Left forelimb (tissue), 1 donor: ENCODE measurements at places on chromosomes 4 and X.

GRCh38 chr4:163237856-163238255 lies 71.2 kb upstream of the NAF1 start:
- DNase-seq: no peak

DNA sequence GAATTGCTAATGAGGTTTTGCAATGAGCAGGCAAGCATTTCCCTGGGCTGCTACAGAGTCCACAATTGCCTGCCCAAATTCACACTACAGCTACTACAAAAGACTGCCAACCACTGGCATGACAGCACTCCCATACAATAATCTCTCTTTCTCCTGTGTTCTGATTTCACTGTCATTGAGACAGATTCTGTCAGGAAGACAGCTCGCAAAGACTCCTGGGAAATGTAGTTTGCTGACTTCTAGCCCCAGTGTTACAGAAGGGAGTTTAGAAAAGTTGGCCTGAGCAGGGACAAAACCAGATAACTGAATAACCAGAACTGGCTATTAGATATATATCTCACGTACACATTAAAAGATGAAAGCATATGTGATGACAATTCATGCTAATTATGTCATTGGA lies 1231.3 kb upstream of the PRKX start:
- no peak for DNase-seq

- DNase-seq: no peak
These were observed 1066.0 kb upstream of the ADGRL3 start for GRCh38 chr4:60134099-60134498.

DNA sequence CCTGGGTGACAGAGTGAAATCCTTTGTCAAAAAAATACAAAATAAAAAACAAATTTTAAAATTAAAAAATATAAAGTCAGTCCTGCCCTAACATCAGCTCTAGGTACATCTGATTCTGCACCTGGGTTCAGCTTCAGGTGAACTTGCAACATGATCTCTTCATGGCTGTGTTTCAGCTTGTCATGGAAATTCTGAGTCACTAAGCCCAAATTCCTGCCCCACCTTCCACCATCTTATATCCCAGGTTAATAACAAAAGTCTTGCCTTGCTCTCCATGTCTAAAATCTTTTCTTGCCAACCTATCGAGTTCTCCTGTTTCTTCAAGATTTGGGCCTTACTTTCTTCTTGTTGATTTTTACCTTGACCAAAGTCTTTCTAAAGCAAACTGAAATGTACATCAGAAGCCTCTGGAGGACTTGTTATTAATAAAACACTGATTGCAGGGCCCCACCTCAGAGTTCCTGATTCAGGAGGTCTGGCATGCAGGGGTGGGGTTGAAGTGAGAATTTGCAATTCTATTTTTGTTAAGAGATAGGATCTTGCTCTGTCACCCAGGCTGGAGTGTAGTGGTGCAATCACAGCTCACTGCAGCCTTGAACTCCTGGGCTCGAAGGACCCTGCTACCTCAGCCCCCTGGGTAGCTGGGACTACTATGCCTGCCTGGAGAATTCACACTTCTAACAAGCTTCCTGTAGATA lies 125.8 kb upstream of the VCX3A start:
- DNase-seq: no peak

DNA sequence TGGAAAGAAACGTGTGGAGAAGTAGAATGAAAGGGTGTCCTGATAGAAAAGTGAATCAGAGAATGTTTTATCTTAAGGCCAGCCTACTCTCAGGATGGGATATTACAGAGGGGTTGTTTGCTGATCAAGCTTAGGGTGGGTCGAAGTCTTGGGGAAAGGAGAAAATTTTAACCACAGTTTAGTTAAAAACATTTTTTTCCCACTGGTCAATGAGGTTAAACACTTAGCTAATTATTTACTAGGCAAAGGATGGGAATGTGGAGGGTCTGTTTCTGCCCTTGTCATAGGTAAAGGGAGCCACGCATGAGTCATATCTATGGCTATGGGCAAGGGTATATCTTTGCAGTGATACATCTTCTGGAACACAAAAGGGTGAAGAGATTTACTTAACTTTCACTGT lies 16.1 kb upstream of the SULT1E1 start:
- DNase-seq: no peak

GRCh38 chr4:40199179-40199670 lies 2.4 kb downstream of the RHOH start:
- no peak for DNase-seq

DNA sequence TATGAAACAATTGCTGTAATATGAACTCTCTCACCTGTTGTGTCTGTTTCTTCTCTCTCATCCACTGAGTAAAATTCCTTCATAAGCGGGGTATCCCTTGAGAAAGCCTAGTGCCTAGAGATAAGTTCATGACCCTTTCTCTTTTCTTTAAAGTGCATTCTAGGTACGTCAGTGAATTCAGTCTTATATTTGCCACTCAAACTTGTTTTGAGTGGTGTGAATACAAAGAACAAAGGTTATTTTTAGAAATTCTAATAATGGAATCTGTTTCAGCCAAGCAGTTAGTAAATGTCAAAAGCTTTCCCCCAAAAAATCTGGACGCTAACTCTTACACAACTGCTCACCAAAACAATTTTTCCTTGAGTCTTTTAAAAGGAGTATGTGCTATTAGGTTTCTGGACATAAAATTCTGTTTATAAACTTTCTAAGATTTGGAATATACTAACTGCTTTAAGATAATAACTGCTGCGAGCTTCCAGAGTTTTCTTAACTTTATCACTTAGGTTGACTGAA lies 112.0 kb downstream of the VEGFC start:
- no peak for DNase-seq

GRCh38 chrX:71091263-71091662 lies 4.4 kb upstream of the FOXO4 start:
- DNase-seq: no peak

- DNase-seq: no peak
These were observed 66.5 kb downstream of the EFNB1 start for GRCh38 chrX:68895341-68895755.

DNA sequence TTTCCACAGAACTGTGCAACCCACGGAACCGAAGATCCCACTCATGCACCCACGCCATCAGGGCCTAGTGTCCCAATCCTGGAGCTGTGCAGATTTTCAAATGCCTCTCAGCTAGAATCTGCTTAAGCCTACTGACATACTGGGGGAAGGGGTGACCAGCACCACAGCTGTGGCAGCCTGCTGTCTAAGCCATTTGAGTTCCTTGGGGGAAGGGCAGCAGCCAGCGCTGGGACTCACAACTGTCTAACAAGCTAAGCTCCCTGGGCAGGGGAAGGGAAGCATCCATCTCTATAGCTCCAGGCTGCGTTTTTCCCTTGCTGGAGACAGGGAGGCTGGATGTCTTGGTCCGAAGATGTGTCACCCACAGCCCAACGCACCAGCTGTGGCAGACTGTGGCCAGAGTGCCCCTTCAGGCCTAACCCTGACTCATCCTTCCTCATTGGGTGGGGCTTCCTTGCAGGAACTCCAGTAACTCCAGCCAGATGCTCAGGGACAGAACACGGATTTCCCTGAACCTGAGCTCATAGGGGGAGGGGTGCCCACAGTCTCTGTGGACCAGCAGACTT lies 194.8 kb downstream of the CHRDL1 start:
- DNase-seq: no peak

- DNase-seq: no peak
These were observed 18.6 kb downstream of the EGF start for GRCh38 chr4:109931318-109931717.

DNA sequence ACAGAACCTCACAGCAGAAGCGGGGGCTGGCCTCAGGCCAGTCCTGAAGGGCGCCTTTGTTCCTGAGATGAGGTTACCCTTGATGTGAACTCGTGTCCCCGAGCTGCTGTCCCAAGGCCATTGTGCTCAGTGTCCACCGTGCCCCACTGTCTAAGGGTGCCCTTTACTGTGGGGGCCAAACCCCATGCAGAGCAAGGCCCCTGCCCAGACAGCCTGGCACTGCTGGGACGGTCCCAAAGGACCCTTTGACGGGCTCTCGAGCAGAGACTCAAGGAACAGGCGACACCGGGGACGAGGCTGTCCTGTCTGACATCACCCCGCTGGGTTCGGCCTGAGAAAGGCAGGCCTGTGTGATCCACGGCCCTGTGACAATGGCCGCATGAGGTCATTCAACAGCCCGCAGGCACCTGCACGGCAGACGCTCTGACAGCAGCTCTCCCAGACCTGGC lies 100.6 kb downstream of the ABLIM2 start:
- no peak for DNase-seq

DNA sequence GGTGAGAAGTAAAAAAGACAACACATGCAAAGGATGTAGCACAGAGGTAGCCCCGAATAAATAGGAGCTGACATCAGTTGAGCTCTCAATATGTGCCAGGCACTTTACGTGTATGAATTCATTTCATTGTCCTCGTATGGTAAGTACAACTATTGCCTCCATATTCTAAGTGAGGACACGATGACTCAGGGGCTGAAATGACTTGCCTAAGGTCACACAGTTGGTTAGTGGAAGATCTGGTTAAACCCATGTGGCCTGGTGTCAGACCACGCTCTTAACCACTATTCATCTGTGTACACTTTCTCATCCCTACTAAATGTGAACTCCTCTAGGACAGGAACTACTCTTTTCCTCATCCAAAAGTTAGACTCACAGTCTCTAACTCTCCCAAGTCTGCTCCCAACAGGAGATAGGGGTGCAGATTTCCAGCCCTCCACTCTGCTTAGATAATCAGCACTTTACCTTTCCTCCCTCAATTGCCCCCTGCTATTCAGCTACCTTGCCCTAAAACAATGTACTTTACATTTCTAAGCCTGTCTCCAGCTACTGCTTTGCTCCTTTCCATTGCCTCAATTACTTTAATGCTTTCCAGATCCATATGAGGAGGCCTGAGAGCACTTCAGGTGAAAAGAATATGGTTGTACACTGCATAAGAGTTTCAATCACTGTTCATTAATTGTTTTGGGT lies 58.8 kb upstream of the LHFPL1 start:
- no peak for DNase-seq

GRCh38 chr4:11326021-11326420 lies 102.7 kb downstream of the HS3ST1 start:
- DNase-seq: no peak

DNA sequence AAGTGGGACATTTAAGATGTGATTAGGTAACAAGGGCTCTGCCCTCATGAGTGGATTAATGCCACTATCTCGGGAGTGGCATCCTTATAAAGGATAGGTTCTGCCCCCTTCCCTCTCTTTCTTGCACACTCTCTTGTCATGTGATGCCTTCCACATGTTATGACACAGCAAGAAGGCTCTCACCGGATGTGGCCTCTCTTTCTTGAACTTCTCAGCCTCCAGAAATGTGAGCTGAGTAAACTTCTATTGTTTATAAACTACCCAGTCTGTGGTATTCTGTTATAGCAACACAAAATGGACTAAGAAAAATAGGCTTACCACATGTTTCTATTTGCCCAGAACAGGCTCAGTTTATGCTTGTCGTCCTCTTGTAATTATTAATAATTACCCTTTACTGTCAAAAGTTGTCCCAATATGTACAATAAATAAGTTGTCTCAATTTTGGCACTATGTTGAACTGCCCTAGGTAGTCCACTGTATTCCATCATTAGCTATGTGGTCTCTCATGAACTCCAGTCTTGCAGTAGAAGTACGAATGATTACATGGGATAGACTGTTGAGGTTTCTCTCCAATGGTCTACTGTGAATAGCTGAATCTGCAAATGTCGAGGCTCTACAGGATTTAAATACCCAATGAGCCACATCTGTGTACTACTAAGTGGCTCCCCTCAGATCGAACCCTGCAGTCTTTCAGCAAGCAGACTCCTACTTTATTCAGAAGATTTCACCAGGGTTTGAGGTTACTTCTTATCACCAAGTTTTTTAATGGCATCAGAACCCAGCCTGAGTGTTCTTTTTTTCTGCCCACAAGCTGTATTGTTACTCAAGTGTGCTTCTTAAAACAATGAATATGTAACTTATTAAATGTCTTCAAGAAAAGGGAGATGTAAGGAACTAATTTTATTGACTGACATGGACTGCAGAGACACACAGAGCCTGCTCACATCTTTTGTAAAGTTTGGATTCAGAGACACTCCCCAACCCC lies 102.0 kb upstream of the LEF1 start:
- no peak for DNase-seq
